Cardiac atrium fibroblast (primary cell): ENCODE measurements at places on chromosomes 2 and 18. TPM values are rescaled to one million over a fixed set of nuclear protein-coding genes. Genes with fewer than 3 reads are reported as not detected.

MAL gene
- total RNA-seq = not detected in 2 replicates

VSNL1 gene
- total RNA-seq = 0.16 TPM in 1 of 2 replicates, not detected in the other

SRD5A2 gene
- not detected in 2 replicates for total RNA-seq

SKA1 gene
- total RNA-seq = 2.7 and 5.5 TPM in 2 replicates

TCF7L1 gene
- total RNA-seq = 1.6 and 2.9 TPM in 2 replicates

AMER3 gene
- total RNA-seq = not detected in 2 replicates

GKN1 gene
- not detected in 2 replicates for total RNA-seq

LYG2 gene
- total RNA-seq = not detected in 2 replicates

CNGA3 gene
- not detected in 2 replicates for total RNA-seq
